ENCODE measurements at places on chromosomes 12 and 14.

DNA sequence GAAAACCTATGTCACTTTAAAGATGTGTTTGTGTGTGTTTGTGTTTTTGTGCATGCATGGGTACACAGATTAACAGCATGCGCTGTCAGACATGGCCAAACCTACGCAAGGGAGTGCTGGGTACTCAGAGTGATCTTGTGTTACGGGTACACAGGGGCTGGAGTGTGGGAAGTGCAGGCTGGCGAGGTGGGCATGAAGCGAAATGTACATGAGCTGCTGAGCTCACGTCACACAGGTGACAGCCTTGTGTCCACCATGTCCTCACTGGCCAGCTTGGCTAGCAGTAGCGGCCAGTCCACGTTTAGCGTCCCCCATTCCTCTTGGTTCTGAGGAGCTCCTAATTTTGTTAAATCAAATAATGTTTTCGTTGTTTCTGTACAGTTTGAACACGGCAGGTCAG, 979.7 kb upstream of the TMEM132C start:
- DNase-seq: no peak

DNA sequence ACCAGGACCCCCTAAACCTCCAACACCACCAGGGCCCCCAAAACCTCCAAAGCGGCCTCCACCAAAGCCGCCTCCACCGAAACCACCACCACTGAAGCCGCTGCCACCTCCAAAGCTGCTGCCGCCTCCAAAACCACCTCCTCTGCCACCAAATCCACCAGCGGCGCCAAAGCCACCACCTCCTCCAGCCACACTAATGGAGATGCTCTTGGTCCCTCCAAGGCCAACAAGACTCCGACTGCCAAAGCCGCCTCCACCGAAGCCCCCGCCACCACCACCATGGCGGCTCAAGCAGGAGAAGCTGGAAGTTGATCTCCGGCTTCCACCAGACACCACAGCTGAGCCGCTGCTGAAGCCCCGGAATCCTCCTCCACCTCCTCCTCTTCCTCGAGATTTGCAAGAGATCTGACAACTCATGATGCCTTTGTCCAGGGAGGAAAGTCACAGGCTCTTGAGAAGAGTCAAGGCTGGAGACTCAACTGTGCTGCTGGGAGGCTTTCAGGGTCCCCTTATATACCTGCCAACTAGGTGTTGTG, at the start of gene KRT2:
Gene KRT2 (minus strand): TSS at position 486 of the 536 bp plus-strand sequence. CDS start 69 bp downstream, at position 417.
- no peak for DNase-seq

DNA sequence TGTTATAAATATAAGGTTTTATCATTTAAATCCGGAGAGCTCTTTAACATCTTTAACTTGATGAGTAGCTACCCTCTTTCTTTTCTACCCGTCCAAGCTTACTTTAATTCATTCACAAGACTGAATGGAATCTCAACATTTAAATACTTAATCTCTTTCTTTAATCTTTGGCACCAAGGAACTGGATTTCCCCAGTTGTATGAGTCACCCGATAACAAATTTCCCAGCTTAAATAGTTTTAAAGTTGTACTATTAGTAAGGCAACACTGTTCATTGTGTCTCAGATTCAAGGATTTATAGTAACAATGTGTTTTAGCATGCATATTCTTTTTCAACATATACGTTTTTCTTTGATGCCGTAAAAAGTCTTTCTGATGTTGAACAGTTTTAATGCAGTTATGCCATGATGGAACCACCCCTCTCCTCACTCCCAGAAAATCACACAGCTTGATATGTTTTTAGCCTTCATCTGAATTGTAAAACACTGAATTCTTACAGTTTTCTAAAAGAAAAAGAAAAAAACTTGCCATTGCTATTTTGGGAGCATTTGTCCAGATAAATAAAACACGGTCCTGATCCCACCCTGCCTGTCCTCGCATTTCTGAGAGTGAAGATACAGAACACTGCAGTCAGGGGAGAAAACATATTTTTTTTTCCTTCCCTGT, 16.0 kb upstream of the LRP6 start:
- no peak for DNase-seq

GRCh38 chr14:90870950-90871604, 54.8 kb upstream of the TTC7B start:
- no peak for DNase-seq

- DNase-seq: no peak
These were observed 176.1 kb upstream of the SLC38A2 start for GRCh38 chr12:46548605-46549071.

DNA sequence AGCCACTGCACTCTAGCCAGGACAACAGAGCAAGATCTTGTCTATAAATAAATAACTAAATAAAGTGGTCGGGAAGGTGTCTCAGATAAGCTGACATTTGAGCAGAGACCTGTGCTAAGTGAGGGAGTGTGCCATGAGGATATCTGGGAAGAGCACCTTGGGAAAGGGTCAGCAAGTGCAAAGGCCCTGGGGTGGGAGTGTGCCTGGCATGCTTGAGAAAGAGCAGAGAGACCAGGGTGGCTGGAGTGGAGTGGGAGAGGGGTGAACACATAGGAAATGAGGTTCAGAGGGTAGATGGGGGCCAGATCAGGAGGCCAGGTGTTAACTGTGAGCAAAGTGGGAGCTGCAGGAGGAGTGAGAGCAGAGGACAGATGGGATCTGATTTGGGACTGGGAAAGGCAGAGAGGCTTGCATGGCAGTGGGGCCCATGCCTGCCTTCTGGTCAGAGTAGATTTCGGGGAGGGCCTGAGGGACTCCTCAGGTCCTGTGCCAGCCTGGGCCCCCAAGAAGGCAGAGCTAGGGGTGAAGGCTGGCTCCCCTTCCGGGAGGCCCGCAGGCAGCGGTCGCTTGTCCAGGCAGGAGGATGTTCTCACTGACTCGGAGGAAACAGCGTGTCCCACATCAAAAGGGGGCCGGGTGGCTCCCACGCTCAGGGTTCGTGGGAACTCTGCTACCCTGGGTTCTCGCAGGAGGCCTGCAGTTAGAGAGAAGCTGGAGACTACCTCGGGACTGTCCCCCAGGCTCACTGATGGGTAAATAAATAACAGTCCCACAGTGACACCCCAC, 32.6 kb downstream of the DTX1 start:
- DNase-seq: peak; percentile 29

DNA sequence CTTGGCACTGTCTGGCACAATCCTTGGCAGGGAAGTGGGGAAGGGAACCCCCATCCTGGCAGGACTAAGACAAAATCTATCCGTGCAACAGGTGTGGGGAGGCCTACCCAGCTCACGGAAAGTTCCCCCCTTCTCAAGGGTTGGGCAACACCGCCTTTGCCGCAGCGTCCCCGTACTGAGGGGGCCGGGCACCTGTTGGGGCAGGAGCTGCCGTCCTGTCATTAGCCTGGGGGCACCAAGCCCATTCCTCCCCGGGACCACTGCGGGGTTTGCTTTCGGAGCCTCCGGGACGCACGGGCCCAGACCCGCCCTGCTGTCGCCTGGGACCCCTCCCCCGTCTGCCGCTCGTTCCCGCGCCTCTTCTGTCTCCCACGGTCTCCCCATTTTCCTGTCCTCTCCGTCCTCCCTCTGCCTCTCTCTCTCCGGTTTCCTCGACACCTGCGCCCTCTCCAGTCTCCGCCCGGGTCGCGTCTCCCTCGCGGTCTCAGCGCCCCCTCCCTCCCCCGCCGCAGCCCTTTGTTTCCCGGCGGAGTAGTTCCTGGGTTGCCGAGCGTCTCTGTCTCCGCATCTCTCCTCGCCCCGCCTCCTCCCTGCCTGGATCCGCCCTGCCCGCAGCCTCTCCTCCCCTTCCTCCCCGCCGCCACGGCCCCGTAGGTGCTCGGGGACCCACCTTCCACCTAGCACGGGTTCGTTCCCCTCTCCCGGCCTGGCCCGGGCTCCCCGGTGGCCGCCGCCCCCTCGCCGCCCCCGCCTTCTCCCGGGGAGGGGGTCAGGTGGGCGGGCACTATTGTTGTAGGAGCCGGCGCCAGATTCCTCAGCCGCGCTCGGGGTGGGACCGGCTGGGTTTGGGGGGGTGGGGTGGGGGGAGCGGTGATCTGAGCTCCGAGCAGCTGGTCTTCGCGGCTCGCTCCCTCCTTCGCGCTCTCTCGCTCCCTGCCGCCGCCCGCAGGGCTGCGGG, at the start of gene CACNB3:
Gene CACNB3 (plus strand): TSS at position 624 of the 958 bp plus-strand sequence. CDS start 434 bp downstream, outside the sequence.
- DNase-seq: peak; percentile 37

DNA sequence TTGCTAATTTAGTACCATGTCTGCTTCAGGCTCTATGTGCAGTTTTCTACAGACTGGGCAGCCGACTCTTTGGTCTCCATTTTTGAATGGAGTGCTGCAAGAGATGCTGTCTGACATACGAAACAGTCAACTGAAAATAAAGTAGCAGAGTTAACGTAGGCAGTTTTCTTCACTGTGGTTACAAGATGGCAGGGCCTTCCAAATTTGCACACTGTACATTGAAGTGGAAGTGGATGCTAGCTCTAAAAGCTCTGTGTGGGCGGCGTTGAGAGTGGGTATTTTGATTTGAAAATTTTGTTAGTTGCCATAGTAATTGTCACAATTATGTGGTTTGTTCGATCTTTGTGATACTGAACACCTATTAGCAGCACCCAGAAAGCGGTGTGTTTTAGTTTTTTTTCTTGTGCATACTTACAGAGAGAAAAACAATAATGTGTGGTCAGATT, 154.9 kb upstream of the ATP2B1 start:
- no peak for DNase-seq

DNA sequence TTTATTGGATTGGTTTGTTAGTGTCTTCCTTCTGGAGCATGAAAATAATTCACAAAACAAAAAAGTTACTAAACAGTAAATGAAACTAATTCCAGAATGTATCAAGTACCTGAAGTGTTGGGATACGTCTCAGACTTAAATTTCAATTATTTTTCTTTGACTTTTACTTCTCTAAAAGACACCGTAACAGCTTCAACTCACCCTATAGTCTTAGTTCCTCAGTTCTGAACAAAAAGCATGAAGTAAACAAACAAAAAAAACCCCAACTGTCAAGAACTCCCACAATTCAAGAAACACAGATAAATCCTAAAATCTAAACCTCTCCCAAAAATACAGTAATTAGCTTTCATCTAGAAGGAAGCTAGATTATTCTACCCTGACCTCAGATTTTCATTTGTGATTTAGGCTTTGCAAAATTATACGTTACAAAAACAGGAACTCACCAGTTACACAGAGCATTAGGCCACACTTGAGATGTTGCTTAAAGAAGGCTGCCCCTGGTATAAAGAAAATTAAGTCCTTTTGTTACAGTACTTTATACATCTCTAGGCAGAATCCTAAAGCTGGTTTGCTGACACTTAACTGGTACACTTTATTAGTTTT, 10.2 kb downstream of the HEATR5A start:
- DNase-seq: no peak

DNA sequence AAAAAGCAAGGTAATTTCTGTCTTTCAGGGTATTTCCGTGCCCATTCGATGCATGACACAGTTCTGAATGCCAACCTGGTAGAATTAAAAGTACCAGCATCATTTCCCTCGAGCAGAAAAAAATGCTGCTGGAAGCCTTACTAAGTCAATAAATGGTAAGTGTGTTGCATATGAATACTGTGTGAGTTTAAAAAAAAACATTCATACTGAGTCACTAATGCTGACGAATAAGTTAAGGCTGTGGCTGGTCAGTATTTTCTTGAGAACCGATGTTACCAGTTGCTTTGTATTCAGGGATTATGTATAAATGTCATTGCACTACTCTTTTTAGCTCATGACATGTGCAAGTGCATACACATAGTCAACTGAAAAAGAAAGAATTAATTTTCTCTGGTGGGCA, 710.2 kb downstream of the TRHDE start:
- DNase-seq: no peak

DNA sequence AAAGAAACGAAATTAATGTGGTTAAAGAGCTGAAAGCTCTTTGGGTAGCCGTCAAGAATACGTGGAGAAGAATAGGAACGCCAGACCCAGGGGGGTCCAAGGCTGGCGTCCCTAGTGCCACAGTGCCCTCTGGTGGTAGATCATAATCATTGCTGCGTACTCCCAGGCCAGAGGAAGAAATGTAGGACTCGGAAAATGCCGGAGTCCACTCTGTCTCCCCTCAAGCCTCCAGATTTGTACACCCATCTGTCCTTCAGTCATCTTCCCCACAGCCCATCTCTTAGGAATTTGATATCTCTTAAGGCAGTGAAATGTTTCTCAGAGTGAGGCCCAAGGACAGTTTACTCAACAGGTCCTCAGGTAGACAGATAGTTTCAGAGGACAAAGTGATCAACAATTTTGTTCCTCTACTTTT, 25.4 kb upstream of the PLEKHG6 start:
- peak; percentile 19 for DNase-seq

- no peak for DNase-seq
These were observed 556.7 kb upstream of the FBXO33 start for GRCh38 chr14:39988939-39989338.

DNA sequence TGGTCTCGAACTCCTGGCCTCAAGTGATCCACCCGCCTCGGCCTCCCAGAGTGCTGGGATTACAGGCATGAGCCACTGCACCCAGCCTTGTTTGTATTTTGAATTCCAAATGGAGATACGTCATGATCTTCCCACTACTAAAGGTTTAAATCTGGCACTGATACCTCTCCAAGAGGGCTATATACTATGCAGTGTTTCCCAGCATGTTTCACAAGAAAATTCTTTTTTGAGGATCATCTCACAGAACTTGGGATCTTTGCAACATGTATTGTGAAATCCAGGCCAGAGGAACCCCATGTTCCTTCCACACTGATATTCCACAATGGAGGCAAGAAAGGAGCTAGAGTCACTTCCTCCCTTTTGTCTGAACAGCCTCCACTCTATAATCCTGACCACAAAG, 112.7 kb downstream of the NT5DC3 start:
- no peak for DNase-seq

DNA sequence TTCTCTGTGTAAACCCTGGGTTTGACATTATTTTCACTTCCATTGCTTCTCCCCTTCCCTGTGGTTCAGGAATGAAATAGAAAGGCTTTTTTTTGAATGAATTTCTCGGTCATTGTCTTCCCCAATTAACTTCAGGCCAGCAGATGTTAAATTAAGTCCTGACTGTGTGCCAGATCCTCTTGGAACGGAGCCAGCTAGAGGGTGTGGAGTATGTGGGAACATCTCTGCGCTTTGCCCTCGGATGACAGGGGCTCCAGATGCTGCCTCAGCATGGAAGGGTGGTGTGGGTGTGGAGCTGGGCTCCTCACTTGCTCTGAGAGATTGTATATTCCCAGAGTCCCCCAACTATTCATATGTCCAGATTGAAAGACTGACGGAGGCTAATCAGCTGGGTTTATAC, 13.1 kb downstream of the KRT85 start:
- DNase-seq: no peak

GRCh38 chr12:113827539-113828114, 138.5 kb downstream of the RBM19 start:
- no peak for DNase-seq

- DNase-seq: no peak
These were observed 106.4 kb downstream of the GPR135 start for GRCh38 chr14:59358784-59359183.

DNA sequence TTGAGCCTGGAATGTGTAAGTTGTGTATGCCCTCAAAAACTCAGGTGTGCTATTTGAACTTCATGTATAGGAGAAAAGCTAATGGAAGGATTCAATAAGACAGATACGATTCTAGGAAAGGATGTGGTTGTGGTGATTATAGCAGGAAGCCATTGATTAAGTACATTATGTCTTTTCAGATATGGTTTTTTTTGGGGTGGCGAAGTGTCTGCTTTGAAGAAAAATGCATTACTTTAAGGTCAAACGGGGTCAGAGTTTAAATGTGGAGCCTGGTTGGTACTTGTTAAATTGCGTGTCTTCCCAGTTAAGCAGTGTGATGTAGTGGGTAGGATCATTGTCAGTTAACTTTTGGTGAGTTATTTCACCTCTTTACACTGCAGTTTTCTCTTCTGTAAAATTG, 13.0 kb upstream of the NUP107 start:
- DNase-seq: no peak

- DNase-seq: no peak
These were observed 86.0 kb upstream of the ATF1 start for GRCh38 chr12:50677858-50678257.

- DNase-seq: no peak
These were observed 16.7 kb downstream of the CHST11 start for GRCh38 chr12:104473374-104473983.

Measured in stimulated activated CD4-positive, alpha-beta T cell treated with anti-CD3 and anti-CD28 coated beads, Interleukin-1b, Interleukin-23, amount 100 ng/mL, for 1 hour (primary cell).